ENCODE measurements at places on chromosomes 11 and 22.
A peak's percentile ranks its signal among the peaks of the same experiment; 100 is the strongest.

DNA sequence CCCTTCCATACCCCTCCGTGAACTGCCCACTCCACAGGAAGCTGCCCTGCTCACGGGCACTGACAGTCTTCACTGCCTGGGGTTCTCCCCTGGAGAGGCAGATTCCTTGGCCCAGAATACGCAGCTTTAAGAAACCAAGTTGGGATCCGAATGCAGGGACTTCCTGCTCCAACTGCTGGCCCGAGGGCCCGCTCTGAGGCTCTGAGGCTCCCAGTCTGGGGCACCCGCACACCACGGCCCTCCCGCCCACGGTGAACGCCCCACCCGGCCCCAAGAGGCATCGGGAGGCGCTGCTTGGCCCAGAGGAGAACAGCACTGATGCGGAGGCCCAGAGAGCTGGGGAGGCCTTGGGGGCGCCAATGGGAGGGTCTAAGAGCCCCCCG is 42.3 kb downstream of the IGF2 start:
- DNase-seq, result no peak

- no peak for DNase-seq
Measured at GRCh38 chr11:102415304-102415916, 37.2 kb downstream of the TMEM123 start.

GRCh38 chr11:93476796-93477195 is 66.4 kb downstream of the SMCO4 start:
- no peak for DNase-seq

- peak; percentile 56 for DNase-seq
Measured at GRCh38 chr11:5689551-5689983, at the start of gene TRIM22. Gene TRIM22, plus strand, starts transcription at chr11:5689790. Its CDS starts 6,443 bp downstream, at chr11:5696233.

GRCh38 chr11:8329336-8329735 is 65.7 kb upstream of the LMO1 start:
- DNase-seq, result no peak

DNA sequence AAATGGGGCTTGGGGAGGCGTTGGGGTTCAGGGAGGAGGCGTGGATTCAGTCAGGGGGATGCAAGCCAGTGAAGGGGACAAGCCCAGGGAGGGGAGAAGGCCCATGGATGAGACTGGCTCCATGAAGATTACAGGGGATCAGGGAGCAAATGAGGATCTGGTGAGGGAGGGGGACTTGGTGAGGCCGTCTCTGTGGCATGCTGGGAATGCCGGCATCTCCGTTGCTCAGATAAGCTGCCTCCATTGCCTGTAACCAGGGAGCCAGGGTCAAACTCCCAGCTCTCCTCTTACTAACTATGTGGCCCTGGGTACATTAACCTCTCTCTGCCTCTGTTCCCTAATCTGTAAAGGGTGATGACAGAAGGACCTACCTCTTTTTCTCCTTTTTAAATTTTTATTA is 38.7 kb downstream of the TPBGL start:
- no peak for DNase-seq

DNA sequence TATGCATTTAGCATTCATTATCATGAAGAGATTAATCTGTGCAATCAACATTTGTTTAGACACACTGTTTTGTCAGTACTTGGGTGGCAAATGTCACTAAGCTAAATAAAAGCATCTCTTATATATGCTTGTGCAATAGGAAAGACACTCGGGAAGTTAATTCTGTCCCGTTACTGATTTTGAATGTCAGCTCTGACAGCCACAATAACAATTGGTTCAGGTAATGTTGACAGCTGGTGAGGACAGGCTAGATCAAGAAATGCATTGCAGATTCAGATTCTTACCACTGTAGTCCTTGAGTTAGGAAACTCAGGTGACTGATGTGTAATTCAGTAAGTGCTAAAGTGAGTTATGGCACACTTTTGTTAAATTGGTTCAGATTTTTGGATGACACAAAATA is 523.8 kb upstream of the FAT3 start:
- DNase-seq, result no peak

Data from epithelial cell of proximal tubule (primary cell).